ENCODE measurements at places on chromosomes 2 and 18.

DNA sequence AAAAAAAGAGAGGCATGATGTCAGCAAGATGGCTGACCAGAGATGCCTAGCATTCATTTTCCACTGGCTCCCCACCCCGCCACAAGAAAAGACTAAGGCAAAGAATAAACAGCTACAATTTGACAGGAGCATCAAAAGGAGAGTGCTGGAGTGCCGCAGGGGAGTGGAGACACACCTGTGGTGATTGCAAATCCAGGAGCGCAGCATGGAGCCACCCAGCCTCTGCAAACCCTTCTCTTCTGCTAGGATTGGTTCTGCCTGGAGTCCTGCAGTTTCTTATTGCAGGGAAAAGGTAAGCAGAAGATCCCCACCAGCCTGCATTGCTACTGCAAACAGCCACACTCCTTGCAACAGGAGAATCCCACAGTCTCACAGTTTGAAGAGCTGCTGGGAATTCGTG is 26.1 kb downstream of the BOLL start:
- DNase-seq: no peak

DNA sequence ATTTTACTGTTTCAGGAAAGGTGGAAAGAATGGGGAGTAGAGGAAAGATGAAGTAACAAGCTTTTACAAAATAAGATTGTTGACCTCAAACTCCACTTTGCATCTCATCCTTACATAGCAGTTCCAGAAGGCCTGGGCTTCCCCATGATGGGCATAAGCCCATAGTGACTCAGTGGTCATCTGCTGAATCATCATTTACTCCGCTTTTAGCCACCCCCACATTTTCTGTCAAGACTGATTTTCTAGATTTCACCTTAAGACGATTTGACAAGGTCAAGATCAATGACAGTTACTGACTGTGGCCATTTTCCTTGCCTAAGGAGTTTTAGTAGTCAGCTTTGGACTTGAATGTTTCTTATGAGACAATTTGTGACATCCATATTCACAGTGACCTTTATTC is 49.4 kb downstream of the PLEKHM3 start:
- DNase-seq: no peak

DNA sequence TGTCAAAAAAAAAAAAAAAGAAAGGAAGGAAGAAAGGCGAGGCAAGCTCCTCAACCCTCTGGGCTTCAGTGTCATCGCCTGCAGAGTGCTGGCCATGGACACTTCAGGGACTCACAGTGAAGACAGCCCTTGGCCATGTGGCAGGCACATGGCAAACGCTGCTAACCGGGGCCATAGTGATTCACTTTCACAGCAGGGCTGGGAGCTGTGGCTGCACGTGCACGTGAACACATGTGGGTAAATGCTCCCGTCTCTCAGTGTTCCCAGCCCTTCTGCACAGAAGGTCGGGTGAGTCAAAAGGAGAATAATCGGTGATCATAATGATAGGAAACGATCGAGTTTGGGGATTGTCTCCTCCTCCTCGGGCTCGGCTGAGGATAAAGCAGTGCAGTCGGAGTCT is 46.1 kb upstream of the UBE2F start:
- no peak for DNase-seq

GRCh38 chr18:62522504-62523254 is at the start of gene ZCCHC2:
Gene ZCCHC2, plus strand, starts transcription at chr18:62523025. Its CDS starts 400 bp downstream, at chr18:62523425.
- DNase-seq: peak; percentile 98

DNA sequence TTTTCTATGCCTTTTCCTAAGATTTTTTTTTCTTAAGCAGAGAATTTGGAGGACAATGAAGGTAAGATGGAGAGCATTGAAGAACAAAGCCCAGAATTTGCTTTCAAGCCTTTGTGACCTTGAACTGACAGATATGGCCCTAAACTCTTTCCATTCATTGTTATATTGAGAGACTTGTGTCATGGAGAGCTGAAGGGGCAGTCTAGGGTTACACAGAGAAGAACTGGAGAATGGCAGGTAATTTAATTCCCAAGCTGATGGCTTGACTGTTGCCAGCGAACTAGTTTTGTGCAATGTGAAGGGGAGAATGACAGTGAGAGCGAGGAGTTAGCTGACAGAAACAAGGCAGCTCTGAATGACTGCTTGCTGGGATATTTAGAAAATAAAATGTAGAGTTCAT is 1344.2 kb downstream of the LRP1B start:
- no peak for DNase-seq

DNA sequence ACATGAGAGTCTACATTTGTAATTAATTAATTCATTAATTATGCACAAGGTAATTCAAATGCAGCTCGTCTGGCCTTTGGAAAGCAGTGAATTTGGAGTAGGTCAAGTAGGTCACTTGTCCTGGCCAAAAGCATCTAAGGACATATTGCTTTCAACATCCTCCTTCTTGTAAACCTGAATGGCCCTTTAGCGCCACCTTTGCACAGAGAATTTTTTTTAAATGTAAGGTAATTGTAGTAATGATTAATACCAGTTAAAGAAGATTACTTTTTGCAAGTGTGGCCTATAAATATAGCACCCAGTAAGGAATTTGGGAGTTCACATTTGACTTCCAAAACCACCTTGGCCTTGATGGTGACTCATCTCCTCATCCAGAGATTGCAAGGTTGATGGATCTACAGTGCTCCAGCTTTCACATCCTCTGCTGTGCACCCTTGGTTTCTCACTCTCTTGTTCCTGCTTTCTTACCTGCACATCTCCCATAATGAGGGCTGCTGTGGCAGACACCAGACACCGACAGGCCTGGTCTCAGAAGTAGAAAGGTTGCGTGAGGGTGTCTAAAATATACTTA is 481.7 kb downstream of the TGIF1 start:
- DNase-seq: no peak

GRCh38 chr2:65655000-65655399 is 222.6 kb upstream of the SPRED2 start:
- DNase-seq: no peak

DNA sequence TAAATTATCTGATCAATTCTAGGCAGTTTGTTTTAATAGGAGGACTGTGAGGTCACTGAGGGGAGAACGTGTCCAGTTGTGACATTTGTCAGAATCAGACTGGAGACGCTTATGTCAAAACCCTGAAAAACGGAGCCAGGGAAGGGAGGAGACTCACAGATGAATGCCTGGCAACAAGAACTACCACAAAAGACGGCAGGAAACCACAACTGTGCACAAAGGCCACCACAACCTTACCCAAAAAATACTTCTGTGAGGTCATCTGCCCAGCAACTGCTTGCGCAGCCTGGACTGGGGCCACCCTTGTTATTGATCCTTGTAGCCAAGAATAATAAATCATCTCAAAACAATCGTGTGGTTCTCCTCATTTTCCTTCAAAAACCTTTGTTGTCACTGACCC is 173.0 kb upstream of the ALKAL2 start:
- DNase-seq: peak; percentile 43

GRCh38 chr2:33134086-33134771 is 187.5 kb downstream of the LTBP1 start:
- no peak for DNase-seq

- no peak for DNase-seq
Observed at GRCh38 chr2:30224151-30224550, 7.2 kb upstream of the LBH start.

DNA sequence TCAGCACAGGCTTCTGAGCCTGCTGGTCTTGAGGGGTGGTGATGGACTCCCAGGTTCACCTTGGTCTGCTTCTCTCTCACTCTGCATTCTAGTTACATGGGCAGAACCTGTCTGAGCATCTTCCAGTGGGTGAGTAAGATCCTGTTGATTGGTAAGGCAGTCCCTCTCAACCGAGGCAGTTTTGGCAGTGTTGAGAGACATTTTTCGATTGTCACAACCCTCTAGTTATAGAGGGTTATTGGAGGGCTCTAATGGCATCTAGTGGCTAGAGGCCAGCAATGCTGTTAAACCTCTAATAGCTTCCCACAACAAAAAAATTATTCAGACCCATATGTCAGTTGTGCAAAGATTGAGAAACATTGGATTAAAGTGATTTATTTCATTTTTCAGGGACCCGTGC is 9.3 kb upstream of the MGAT5 start:
- DNase-seq: no peak

DNA sequence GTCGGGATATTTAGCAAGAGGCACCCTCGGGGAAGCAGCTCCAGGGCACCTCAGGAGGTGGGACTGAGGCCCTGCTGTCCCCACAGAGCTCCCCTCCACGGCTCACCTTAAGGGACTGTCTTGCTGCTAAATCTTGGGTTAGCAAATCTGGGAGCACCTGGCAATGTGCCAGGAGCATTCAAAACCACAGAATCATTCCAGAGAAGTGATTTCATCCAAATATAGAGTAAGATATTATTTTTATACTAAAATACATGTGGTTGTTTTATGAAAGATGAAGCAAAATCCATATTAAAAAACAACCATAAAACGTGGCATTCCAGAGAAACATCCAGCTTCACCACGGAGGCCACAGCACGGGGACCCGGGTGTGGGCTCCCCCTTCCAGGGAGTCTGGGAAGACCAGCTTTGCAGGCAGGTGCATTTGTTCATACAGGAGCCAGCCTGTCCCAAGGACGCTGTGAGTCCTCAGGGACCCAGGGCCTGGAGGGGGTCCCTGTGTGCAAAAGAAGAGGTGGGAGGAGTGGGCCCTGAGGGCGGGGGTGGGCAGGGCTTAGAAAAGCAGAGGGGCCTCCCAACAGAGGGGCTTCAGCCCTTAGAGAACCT is 16.3 kb downstream of the HS1BP3 start:
- DNase-seq: no peak

- DNase-seq: no peak
Observed at GRCh38 chr2:102028470-102028869, 36.7 kb downstream of the IL1R2 start.

GRCh38 chr2:219687272-219687671 is 59.8 kb downstream of the SLC4A3 start:
- DNase-seq: no peak

DNA sequence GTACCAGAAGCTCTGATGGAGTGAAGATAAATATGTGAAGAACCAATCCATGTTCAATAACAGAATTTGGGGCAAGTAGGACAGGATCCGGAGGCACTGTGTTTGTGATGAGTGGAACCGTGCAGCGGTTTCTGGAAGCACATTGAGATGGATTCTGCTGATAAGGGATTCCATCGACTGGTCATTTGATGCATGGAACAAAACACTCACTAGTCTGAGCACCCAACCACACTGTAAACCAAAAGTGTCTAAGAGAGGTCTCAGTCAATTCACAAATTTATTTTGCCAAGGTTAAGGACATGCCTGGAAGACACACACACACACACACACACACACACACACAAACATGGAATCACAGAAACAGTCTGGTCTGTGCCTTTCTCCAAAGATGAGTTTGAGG is 459.5 kb downstream of the FBXO15 start:
- DNase-seq: no peak

DNA sequence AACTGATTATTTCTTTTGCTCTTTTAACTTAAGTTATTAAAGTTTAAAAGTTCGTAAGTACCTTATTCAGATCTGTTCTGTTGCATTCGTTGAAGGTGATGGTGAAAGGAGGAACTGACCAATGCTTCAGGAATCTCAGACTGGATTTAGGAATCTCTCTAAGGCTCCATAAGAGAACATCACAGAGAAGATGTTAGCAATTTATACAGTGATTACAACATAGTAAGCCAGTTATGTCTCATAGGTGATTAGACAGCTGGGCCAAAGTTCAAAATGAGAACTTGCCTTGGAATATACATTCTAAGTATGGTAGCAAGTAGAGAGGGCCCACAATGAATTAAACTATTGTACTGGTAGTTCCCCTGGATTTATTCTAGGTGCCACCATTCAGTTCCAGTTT is 3.2 kb downstream of the MARS2 start:
- DNase-seq: no peak

GRCh38 chr18:34844732-34845459 is 134.8 kb downstream of the DTNA start:
- DNase-seq: no peak
